Fibroblast of upper back skin (primary cell): ENCODE measurements at places on chromosomes 1 and 21.

DNA sequence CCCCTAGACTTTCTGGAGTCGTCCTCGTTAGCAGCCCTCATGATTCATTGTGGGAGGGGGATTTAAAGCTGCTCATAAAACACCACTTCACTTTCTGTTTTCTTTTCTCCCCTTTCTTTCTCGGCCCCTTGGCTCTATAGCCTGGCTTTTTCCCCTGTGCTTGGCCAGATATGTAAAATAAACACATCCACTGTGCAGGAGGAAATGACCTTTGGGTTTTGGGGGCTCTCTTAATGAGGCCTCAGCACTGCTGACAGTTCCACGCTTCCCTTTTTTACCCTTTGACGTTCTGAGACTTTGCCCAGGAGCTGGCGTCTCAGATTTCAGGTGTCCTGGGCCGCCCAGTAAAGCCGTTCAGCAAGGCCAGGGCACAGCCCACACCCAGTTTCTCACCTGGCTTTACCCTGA lies 65.7 kb downstream of the RUNX3 start:
- DNase-seq = no peak

GRCh38 chr1:8525558-8526275 lies 207.8 kb downstream of the SLC45A1 start:
- DNase-seq = peak; percentile 94

- peak; percentile 4 for DNase-seq
These were observed 757.3 kb downstream of the LTN1 start for GRCh38 chr21:28235169-28235895.

DNA sequence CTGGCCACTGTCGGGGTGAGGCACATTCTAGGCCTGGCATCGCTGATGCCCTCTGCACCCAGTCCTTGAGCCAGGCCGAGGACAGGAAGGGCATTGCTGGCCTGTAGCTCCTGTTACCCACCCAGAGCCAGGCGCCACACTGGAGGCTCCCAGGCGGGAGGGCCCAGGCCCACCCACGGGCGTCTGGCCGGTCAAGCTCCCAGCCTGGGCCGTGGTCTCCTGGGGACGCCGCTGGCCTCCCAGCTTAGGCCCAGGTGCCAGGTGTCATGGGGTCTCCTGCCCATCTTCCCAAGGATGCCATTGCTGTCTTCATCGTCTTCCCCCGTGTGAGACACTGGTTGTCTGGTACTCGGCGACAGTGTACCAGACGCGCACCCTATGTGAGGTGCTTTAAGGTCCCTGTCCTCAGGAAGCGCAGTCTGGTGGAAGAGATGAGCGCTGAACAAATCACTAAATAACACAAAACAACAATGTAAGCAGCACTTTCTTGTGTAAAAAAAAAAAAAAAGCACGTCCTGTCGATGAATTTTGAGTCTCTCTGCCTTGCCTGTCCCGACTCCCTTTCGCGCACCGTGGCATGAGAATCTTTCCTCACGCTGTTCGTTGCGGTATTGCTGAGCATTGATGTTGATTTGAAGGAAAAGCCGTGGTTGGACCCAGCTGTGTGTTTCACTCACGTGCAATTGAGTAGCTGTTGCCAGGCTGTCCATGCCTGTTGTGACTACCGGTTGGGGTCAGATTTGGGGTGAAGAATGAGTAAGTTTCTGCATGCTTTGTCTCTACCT lies 27.0 kb upstream of the TRAPPC10 start:
- no peak for DNase-seq

DNA sequence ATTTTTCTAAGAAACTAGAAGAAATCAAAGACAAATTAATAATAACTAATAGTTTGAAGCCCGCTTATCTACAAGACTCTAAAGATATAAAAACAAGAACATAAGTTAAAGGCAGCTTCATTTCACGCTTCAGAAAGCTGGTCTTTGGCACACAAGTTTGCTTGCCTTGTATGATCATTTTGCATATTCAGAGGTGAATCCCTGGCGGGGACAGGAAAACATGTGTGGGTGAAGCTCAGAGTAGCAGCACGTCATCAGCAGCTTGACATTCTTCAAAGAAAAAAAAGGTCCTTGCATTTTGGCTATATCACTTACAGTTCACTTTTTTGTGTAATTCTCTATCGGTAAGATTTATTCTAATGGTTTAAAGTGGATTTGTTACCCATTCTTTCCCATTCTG lies 1911.8 kb downstream of the MRPL39 start:
- no peak for DNase-seq

DNA sequence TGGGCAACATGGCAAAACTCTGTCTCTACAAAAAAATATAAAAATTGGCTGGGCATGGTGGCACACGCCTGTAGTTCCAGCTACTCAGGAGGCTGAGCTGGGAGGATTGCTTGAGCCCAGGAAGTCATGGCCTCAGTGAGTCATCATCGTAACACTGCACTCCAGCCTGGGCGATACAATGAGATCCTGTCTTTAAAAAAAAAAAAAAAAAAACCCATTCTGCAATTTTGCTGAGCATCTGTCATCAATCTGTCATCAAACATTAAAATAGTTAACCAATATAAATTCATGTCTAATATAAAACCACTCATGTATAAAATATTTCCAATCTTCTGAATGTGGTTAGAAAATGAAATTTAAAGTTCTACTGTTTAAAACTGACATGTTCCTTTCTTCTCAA lies 56.9 kb downstream of the LPAR3 start:
- peak; percentile 67 for DNase-seq

GRCh38 chr21:34642211-34643075 lies 26.4 kb upstream of the CLIC6 start:
- DNase-seq = peak; percentile 44

DNA sequence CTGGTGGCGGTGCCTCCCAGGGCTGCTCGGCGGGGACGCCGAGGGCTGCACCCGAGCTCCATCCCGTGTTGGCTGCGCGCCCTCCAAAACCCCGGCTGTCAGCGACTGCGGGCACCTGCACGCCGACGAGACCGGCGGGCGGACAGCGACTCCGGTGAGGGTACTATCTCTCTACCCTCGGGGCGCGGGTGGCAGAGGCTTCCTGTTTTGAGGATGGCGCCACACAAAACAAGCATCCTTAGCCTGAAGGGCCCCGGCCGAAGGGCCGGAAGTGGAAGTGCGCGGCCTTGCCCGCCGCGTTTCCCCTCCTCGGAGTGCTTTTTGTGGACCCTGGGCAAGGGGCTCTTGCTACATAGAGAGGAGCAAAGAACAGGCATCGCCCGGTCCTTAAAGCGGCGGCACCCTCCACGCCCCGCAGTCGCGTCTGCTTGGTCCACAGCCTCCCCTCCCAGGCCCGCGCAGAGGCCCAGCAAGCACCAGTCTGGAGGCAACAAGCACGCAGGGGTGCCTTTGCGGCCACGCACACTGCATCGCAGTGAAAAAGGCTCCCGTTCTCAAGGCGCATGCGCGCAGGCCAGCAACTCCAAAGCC lies 561 bp upstream of the COQ8A start:
- no peak for DNase-seq

GRCh38 chr1:46535063-46535462 lies 16.4 kb downstream of the KNCN start:
- no peak for DNase-seq

GRCh38 chr1:186617926-186618325 lies 62.3 kb downstream of the PTGS2 start:
- peak; percentile 7 for DNase-seq

- DNase-seq = no peak
These were observed 6.6 kb upstream of the NSUN4 start for GRCh38 chr1:46334030-46334384.

DNA sequence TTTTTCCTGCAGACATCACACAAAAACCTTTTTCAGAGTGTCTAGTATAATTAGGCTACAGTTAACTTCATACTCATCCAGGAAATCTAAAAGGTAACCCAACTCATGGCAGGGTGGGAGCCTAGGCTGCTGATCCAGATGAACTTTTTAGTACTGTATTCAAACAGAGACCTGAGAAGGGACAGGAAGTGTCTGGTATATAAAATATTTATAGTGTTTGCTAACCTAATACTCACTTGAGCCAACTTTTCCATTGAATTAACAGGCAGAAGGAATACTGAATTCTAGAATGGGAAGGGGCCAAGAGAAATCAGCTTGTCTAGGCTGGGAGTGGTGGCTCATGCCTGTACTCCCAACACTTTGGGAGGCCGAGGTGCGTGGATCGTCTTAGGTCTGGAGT lies 22.2 kb upstream of the NKAIN1 start:
- no peak for DNase-seq

DNA sequence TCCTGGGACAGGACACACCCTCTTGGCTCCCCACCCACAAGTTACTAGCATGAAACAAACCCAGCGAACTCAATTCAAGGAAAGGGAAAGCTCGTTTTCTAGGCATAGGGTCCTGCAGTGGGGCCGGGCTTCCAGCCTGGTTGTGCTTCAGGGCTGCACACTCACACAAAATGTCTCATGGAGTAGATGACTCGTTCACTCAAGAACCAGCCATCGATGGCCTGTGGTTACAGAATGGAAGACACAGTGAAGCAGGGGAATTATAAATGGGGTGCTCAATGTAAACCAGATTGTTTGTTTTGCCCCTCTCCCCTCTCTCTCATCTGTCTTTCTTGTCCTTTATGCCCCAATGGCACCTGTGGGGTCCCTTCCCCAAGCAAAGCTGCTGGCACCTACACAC lies 56.0 kb upstream of the COX20 start:
- DNase-seq = peak; percentile 39

GRCh38 chr1:30342535-30343141 lies 380.7 kb downstream of the MATN1 start:
- no peak for DNase-seq

DNA sequence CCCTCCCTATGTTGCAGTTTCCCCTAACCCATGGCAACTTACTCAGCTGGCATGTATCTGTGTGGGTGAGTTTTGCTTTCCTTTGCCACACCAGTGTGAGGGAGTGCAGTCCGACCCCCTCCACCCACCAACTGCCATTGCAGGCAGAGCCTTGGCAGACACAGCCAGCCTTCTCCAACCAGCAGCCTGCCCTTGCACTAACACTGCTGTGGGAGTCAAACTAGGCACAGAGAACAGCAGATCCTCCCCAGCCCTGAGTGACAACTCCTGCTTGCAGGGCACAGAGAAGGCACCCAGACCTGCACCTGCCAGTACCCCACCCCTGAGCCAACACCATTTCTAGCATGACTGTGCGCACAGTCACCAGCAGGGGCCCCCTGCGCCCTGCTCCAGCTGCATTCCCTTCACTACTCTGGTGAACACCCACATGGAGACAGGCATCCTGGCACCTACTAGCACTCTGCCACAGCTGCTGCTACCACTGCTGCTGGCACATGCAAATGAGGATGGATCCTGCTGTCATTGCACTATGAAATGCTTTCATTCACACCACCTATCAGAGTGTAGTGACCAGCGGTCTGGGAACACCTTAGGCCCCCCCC lies 98.4 kb downstream of the MAGI3 start:
- DNase-seq = no peak

- no peak for DNase-seq
These were observed 130.9 kb downstream of the PBX1 start for GRCh38 chr1:164689672-164690511.

DNA sequence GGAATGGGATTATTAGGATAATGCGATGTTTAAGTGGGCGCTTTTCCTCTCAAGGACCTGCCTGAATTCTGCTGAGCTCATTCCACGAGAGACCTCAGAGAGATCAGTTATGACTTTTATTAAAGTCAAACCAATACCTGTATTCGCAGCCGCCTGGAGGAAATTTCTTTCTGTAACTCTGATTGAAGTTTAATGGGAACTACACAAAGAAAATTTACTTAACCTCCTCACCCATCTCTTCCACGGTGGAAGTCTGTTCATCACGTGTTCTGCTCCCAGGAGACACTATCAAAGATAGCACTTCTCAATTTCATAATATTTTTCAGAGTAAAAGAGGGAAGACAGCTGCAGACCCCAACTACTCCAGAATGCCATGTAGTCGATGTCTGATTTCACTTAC lies 334.7 kb upstream of the POU3F1 start:
- no peak for DNase-seq

DNA sequence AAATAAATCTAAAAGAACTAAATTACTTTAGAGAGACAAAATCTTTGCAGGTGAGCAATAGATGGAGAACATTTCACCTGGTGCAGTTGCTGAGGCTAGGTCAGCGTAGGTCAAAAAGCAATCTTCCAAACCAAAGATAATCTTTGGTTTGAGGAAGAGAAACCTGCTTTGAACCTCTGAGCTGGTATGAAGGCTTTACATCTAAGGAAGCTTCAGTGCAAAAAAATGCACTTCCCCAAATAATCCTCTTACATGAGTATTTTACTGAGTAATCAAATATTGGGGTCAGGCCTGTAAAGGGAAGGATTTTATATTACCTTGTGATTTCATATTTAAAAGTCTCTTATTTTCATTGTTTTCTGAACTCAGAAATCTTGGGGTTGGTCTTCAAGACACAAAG lies 223.6 kb downstream of the SRGAP2C start:
- no peak for DNase-seq

- DNase-seq = peak; percentile 42
These were observed 69.1 kb downstream of the HSF2BP start for GRCh38 chr21:43590194-43590593.

- no peak for DNase-seq
These were observed 7.5 kb downstream of the TMEM125 start for GRCh38 chr1:43277116-43277876.

DNA sequence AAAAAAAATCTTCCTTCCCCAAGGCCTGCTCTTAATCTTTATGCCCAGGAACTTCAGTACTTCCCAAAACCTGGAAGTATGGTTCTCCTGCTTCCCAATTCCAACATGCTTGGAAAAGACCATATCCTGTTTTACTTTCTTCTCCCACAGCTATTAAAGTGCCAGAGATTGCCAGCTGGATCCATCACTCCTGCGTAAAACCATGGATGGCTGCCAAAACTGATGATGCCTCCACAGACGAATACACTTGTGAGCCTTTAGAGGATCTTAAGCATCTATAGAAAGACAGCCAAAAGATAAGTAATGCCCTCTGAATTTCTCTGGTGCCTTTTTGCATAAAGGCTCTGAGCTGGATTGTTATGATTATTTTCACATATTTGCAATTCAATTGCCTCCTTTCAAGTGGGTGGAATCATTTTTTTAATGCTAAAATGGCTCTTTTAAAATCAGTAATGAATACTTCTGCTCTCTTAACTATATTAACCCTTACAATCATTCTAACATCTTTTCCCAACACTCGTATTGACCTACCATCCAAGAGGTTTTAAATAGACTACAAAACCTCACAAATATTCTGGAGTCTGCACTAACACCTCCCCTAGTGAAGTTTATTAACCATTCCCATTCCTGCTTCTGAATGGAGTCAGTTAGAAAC lies 1807.8 kb downstream of the BRINP3 start:
- DNase-seq = peak; percentile 51

GRCh38 chr1:97505816-97506215 lies 415.0 kb downstream of the DPYD start:
- DNase-seq = no peak

GRCh38 chr1:65440915-65441314 lies 20.4 kb downstream of the LEPR start:
- peak; percentile 63 for DNase-seq

GRCh38 chr1:99146129-99146848 lies 118.0 kb upstream of the PLPPR4 start:
- DNase-seq = no peak

GRCh38 chr1:179126338-179127060 lies 44.6 kb downstream of the TOR3A start:
- peak; percentile 16 for DNase-seq
